ENCODE measurements at places on chromosomes 13 and 19.

DNA sequence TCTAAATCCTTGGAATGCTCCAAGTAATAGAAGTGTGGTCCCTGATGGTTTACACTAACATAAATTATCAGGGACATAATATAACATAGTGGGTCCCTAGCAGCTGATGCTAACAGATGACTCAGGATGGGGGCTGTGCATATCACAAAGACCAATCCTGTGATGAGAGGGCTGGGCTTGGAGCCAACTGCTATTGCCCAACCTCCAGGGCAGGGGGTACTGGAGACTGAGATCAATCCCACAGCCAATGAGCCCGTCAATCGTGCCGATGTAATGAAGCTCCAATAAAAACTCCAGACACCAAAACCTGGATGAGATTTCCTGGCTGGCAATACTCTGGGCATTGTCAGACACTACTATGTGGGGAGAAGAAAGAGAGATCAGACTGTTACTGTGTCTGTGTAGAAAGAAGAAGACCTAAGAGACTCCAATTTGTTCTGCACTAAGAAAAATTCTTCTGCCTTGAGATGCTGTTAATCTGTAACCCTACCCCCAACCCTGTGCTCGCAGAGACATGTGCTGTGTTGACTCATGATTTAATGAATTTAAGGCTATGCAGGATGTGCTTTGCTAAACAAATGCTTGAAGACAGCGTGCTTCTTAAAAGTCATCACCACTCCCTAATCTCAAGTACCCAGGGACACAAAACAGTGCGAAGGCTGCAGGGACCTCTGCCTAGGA is 33.4 kb downstream of the ABCC4 start:
- no peak for DNase-seq

GRCh38 chr13:97809576-97809975 is 143.9 kb upstream of the IPO5 start:
- no peak for DNase-seq

DNA sequence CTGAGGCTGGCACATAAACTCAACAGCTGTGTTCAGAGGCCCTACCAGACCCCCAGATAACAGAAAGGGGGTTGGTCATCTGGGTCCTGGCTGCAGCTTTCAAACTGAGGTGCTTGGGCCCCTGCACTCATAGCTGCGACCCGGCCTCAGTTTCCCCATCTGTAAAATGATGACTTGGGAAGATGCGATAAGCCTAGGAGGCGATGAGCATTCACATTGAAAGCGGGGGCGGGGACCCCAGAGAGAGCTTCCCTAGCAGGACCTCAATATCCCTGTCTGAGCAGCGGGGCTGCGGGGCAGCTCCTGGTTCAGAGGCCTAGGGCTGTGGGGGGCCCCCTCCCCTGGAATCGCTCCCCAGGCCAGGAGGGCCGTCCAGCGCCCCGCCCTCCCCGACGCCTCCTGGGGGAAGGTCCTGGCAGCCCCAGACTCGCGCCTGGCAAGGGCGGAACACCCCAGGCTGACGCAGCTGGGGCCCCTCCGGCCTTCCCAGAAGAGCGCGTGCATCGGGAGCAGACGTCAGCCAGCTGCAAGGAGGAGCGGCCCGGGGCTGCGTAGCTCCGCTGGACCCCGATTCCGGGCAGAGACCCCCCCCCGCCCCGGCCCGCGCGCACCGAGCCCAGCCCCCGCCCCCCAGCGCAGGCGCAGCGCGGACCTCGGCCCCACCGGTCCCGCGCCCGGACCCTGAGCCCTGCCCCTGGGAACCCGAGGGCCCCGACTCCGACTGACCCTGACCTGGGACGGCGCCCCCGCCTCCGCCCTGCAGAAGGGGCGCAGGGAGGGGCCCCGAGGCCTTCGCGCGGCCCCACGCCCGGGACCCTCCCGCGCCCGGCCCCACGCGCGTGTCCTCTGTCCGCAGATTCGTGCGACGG is 3.5 kb downstream of the FSTL3 start:
- no peak for DNase-seq

DNA sequence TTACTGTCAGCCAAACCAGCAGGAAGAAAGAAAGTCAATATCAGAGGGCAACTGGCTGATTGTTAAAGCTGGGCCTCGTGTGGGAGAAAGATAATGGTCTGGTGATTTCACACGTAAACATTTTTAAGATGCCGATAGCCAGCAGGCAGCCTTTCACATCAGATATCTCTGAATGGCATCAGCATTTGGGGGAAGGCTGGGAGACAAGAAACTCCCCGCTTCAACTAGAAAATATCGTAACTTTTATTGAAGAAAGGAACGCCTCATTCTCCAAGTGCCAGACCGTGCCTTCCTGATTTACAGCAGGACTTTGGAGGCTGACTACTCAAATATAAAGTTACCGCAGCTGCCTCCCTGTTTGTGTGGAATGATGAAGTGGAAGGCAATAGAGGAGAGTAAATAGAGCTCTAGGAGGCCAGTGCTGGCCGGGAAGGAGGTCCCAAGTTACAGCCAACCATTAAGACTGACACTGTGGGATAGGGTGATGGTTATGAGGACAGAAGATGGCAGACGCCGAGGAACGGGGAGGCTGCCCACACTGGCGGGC is 284.3 kb upstream of the MAB21L1 start:
- DNase-seq: no peak

GRCh38 chr19:6232601-6233055 is 47.1 kb downstream of the MLLT1 start:
- DNase-seq: no peak

GRCh38 chr13:49569993-49570689 is 15.2 kb downstream of the RCBTB1 start:
- DNase-seq: no peak

GRCh38 chr13:83691966-83692365 is 190.3 kb downstream of the SLITRK1 start:
- DNase-seq: no peak

DNA sequence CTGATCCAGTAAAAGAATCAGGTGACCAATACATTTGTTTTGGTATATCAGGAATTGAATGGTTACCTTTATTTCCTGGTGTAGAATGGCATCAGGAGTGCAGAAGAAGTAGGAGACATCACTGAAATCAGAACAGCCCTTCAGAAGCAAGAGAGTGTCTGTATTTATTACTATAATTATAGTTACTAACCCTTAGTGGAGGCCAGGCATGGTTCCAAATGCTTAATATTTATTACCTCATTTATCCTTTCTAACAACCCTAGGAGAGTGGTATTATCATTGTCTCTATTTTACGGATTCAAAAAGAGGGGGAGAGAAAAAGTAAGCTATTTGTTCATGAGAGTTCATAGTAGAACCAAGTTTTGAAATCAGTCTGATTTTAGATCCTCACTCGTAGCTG is 1292.9 kb downstream of the PCDH9 start:
- no peak for DNase-seq

DNA sequence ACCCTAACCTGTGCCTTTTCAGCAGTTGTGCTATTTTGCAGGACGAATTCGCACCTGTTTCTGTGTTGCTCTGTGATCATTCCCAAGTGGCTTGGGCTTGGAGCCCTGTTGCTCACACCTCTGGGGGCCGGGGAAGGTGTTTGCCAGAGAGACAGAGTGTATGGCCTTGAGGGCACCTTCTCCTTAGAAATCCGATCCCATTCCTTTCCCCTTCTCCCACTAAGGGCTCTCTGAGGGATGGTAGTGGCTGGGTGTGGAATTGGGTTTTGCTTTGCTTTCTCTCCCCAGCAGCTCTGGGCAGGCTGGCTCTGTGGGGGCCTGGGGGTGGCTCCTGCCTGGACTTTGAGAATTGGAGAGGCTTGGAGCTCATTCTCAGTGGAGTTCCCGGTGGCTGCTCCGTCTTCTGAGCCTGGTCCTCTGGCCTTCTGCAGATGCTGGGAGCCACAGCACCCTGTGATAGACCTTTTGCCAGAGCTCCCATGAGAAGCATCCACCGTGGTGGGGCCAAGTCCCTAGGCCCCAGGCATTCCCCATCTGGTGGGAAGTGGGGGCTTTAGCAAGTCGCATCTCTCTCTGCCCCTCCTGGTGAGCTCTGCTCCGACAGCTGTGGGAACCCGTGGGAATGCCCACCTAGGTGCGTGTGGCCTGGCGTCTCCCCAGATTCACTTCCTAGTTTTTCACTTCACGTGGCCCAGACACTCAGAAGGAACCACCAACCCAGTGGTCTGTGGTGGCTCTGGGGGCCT is 26.1 kb downstream of the ATP11A start:
- no peak for DNase-seq

- DNase-seq: no peak
Observed at GRCh38 chr13:101785858-101786257, 333.4 kb downstream of the ITGBL1 start.

DNA sequence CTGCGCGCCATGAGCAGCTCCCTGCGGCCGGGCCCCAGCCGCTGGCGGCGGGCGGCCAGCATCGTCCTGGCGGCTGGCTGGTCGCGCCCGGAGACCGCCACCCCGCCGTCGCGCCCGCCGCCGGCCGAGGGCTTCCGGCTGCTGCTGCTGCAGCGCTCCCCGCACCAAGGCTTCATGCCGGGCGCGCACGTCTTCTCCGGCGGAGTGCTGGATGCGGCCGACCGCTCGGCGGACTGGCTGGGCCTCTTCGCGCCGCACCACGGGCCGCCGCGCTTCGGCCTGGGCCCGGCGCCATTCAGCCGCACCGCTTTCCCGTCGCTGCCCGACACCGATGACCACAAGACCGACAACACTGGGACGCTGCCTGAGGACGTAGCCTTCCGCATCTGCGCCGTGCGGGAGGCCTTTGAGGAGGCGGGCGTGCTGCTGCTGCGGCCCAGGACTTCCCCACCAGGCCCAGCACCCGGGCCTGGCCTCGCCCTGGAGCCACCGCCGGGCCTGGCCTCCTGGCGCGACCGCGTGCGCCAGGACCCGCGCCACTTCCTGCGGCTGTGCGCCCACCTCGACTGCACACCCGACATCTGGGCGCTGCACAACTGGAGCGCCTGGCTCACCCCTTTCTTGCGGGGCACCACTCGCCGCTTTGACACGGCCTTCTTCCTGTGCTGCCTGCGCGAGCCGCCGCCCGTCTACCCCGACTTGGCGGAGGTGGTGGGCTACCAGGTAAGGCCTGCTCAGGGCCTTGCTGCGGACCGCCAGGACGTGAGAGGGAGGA is 518 bp downstream of the NUDT19 start:
- DNase-seq: no peak

GRCh38 chr13:77789376-77789775 is 91.9 kb downstream of the SLAIN1 start:
- DNase-seq: no peak

GRCh38 chr13:35470671-35471661 is 5.5 kb downstream of the MAB21L1 start:
- no peak for DNase-seq

GRCh38 chr19:41928221-41928683 is at the start of gene ERFL:
Gene ERFL, minus strand, starts transcription at chr19:41928449. Its CDS starts 15,530 bp downstream, at chr19:41912919.
- DNase-seq: no peak

DNA sequence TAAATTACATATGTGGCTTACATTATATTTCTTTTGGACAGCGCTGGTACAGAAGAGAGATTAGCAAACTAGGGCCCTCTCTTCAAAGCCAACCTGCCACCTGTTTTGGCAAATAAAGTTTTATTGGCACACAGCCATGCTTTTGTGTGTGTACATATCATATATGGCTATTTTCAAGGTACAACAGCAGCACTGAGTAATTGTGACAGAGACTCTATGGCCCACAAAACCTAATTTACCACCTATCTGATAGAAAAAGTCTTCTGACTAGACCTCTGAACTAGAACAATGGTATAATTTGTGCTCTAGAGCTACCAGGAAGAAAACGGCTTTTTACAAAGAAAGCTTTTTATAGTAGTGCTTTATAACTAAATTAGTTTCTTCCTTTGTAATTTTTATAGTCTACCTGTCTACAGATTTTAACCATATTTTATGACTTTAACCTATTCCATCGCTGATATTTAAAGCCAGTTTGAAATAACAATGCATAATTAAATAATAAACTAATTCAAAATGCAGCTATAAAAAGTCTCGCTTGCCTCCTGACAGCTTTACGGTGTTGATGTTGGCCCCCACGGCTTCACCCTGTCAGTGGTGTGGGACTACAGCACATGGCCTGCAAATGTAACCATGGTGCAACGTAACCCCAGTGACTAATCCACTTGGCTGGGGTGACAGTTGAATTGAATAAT is 17.7 kb upstream of the DPY19L3 start:
- no peak for DNase-seq

DNA sequence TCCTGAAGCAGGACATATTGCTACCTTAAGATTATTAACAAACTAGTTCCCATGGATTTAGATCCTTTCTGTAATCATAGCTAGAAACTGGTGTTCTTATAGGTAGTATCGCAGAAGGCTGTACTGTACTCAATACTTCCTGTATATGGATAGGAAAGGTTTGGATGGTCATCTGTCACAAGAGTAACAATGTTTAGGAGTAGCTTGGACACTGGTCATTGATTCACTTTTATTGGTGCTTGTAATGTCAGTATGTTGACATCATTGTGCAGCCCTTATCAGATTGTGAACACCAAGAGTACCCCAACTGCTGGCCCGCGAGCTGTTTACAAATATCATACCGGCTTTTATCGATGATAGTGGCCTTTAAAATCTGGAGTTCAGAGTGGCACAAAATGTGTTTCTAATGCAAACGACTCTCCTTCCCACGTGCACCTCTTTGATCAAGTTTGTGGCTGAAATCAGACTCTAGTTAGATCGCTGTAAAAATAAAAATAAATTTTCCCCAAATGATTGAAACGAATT is 605 bp upstream of the CDK8 start:
- DNase-seq: no peak

- DNase-seq: no peak
Observed at GRCh38 chr19:3457528-3458228, 22.6 kb downstream of the SMIM24 start.

DNA sequence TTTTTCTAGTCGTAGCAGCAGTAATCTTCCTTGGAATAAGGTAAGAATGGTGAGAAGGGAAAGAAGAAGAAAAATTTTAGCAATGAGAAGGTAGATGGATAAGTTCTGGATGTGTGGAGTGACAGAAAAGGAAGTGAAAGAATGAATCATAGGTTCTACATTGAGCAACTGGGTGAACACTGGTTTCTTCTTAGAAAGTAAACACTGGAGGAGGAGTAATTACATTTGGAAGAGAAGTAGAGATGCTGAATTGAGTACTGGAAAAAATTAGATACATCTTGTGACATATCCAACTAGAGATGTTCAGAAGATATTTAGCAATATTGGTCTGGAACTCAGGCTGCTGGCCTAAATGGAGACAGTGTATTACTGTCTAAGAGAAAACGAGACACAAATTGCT is 148.5 kb downstream of the GPC5 start:
- DNase-seq: no peak

Measured in stimulated activated CD8-positive, alpha-beta memory T cell treated with anti-CD3 and anti-CD28 coated beads, Interleukin-4, amount 100 ng/mL, for 4 hours (primary cell).